Vagina (tissue), 2 donors: ENCODE measurements at places on chromosomes 2 and 18. TPM values are rescaled to one million over a fixed set of nuclear protein-coding genes. Genes with fewer than 3 reads are reported as not detected.

Gene IL1B
- 2.5 TPM for total RNA-seq

Gene IL1R1
- total RNA-seq, result 79.6 TPM

DNA sequence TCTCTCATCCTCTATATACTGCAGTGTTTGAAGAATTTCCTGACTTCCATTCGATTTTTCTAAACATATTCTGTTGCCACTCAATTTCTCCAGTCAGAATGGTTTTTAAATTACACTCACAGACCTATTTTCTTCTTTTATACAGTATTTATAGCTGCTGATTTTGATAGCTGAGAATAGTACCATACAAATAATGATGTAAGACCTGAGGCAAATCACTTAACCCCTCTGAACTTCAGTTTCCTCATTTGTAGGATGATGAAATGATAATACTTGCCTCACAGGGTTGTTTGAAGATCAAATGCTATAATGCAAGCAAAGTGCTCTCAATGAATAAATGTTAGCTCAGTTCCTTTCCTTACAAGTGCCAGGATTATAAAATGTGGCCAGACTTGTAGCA lies 241.8 kb downstream of the CPS1 start:
- H3K36me3 ChIP-seq, result no peaks in the 10 kb centered on the region
- no peak overlapping the region for H3K4me3 ChIP-seq
- no peak overlapping the region for H3K27ac ChIP-seq
- H3K27me3 ChIP-seq, result no peaks in the 10 kb centered on the region
- DNase-seq, result no peak

DNA sequence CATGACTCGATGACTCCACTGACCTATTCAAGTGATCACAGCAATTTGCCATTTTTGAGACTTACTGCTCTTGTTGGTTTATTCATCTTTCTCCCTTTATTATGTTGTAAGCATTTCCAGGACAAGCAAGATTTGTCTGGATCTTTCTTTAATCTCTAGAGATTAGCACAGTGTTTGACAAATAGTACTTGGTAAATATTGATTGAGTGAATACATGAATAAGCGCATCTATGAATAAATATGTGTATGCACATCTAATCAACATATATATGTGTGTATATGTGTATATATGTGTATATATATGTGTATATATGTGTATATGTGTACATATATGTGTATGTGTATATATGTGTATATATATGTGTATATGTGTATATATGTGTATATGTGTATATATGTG lies 7.3 kb downstream of the TMX3 start:
- peaks cover 12% of the 10 kb centered on the region for H3K4me1 ChIP-seq
- DNase-seq, result no peak
- no peak overlapping the region for H3K4me3 ChIP-seq
- H3K27ac ChIP-seq, result no peak overlapping the region

Gene TUBB8B
- total RNA-seq, result 1.7 TPM

Gene ANKRD44
- 46.4 TPM for total RNA-seq

GRCh38 chr2:200033929-200034328 lies 78.5 kb downstream of the MAIP1 start:
- no peaks in the 10 kb centered on the region for H3K4me1 ChIP-seq
- no peak for DNase-seq
- H3K4me3 ChIP-seq, result no peak overlapping the region
- H3K27ac ChIP-seq, result no peak overlapping the region
- no peaks in the 10 kb centered on the region for H3K36me3 ChIP-seq
- no peaks in the 10 kb centered on the region for H3K27me3 ChIP-seq

DNA sequence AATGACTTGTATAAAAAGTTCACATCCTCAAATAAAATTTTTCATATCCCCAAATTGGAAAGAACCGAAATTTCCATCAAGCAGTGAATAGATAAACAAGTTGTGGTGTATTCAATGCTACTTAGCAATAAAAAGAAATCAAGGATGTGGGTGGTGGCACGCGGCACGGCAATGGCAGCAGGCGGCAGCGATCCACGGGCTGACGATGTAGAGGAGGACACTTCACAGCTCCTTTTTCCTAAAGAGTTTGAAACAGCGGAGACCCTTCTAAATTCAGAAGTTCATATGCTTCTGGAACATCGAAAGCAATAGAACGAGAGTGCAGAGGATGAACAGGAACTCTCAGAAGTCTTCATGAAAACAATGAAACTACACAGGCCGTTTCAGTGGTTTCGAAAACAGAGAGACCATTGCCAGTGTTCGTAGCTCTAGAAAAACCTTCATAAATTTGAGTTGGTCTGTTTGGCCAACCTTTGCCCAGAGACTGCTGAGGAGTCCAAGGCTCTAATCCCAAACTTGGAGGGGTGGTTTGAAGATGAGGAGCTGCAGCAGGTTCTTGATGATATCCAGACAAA lies 9.8 kb upstream of the IL36A start:
- no peak overlapping the region for H3K4me3 ChIP-seq
- no peaks in the 10 kb centered on the region for H3K36me3 ChIP-seq
- H3K4me1 ChIP-seq, result no peaks in the 10 kb centered on the region
- no peak for DNase-seq
- no peaks in the 10 kb centered on the region for H3K27me3 ChIP-seq

DNA sequence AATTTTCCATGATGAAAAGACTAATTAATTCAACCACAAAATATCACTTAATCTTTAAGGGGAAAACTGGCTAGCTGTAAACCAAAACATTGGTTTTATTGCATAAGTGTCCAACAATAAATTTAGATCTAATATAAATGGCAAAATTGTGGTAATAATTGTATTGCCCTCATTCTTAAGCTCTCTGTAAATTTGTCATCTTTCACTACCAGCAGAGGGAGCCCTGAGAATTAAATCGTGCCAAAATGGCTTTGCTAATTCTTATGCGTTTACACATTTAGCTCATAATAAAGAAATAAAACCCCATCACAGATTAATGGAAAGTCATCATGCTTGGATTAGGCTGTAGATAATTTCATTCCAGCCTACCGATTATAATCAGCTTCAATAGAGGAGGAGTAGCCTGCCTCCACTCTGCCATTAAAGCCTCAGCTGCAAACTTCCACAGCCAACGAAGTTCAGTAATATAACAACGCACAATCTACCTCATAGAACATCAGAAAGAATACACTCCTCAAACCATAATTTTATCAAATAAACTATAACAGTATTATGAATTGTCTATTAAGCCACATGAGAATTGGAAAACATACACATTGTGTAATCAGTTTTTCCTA lies 70.0 kb upstream of the ATP5MC3 start:
- H3K27ac ChIP-seq, result no peak overlapping the region
- no peaks in the 10 kb centered on the region for H3K36me3 ChIP-seq
- H3K4me1 ChIP-seq, result no peaks in the 10 kb centered on the region
- no peak overlapping the region for H3K4me3 ChIP-seq
- DNase-seq, result no peak

Gene LOXHD1
- total RNA-seq, result not detected
